ENCODE measurements at places on chromosomes 11 and 22.

- DNase-seq, result no peak
These were observed 70.3 kb downstream of the MAML2 start for GRCh38 chr11:96272529-96273222.

- DNase-seq, result no peak
These were observed 27.5 kb downstream of the TNKS1BP1 start for GRCh38 chr11:57297221-57297620.

DNA sequence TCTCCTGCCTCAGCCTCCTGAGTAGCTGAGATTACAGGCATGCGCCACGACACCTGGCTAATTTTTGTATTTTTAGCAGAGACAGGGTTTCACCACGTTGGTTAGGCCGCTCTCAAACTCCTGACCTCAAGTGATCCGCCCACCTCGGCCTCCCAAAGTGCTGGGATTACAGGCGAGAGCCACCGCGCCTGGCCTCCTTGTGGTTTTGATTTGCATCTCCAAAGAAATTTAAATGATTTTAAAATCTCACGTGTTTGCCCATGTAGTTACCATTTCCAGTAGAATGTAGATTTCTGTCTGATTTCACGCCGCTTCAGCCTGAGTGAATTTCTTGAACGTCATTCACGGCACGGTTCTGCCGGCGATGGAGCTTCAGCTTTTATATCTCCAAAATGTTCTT lies 55.8 kb downstream of the IGF2 start:
- DNase-seq, result no peak

GRCh38 chr22:29093501-29094300 lies 20.9 kb downstream of the KREMEN1 start:
- DNase-seq, result no peak

GRCh38 chr22:45458532-45458931 lies 44.2 kb upstream of the FBLN1 start:
- DNase-seq, result no peak

- DNase-seq, result no peak
These were observed 19.5 kb downstream of the RPL27A start for GRCh38 chr11:8701891-8702597.

- no peak for DNase-seq
These were observed 2.0 kb downstream of the ANO3 start for GRCh38 chr11:26333906-26334305.

GRCh38 chr11:67253872-67254624 lies 12.2 kb upstream of the GRK2 start:
- no peak for DNase-seq

DNA sequence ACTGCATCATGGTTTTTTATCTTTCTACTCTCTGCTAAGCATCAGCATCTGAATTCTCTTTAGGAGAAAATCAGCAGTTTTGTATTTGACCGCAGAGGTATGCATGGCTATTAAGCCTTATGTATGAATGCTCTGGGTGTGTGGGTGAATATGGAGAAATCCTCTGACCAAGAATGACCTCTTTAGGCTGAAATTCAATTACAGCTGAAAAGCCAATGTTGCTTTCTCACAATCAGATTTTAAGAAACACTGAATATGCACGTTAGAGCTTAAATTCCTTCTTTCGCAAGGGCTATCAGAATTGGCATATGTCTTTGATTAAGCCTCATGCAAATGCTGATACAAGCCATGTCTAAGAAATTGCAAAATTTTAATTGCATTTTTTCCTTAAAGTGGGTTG lies 43.2 kb downstream of the ARHGAP42 start:
- DNase-seq, result no peak

DNA sequence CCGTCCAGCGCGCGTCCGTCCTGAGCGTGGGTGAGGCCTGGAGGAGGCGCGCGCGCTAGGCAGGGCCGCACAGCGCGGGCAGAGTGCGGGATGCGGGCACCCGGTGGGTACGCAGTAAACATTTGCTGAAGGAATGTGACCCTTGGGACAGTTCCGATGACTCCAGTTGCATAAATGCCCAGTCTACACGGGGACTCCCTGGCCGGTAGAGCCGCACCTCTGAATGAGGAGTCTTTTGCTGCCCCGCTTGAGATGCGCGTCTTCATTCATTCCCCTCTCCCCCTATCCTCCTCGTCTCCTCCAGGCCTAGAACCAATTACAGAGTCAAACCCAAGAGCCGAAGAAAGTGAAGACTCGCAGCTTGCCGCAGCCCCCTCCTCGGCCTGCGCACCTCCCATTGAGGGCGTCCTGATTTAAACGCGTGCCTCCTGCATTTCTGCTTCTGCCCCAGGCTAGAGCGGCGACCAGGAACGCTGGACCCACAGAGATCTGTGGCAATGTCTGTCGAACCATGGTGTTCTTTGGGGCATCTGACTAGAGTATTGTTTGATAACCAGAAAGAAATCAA lies 729 bp upstream of the CHKB start:
- DNase-seq, result no peak

- DNase-seq, result no peak
These were observed 34.1 kb upstream of the JAM3 start for GRCh38 chr11:134034496-134035381.

DNA sequence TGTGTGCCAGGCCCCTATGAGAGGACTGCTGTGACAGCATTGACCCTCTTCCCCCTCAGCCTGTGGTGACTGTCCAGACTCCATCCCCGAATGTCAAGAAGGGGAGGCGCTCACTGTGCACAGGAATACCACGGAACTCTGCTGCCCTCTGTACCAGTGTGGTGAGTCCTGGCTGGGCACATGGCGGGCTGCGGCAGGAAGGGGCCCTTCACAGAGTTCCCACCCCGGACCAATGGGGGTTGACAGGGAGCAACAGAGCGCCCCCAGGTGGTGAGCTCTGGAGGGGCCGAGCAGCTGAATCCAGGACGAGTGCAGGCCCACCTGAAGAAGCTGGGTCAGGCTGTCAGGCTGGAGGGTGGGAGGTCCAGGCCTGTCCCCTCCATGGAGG lies 83.8 kb upstream of the MYOD1 start:
- no peak for DNase-seq

GRCh38 chr11:122033631-122034030 lies 82.4 kb downstream of the BLID start:
- no peak for DNase-seq

All from stimulated activated naive CD8-positive, alpha-beta T cell treated with anti-CD3 and anti-CD28 coated beads, Interleukin-15, amount 100 ng/mL, for 72 hours (primary cell).